ENCODE measurements at places on chromosomes 1 and 21. TPM values are rescaled to one million over a fixed set of nuclear protein-coding genes. Genes with fewer than 3 reads are reported as not detected.

The CACNA1S gene
- not detected for polyA plus RNA-seq

The GPR25 gene
- not detected for polyA plus RNA-seq

The SPRR2E gene
- not detected for polyA plus RNA-seq

The WDR26 gene
- 23.7 TPM for polyA plus RNA-seq

The ARHGEF10L gene
- 107 TPM for polyA plus RNA-seq

The LHX8 gene
- polyA plus RNA-seq: not detected

The OVAAL gene
- 0.04 TPM for polyA plus RNA-seq

The SIM2 gene
- 0.36 TPM for polyA plus RNA-seq

The ZNF683 gene
- not detected for polyA plus RNA-seq

The ATXN7L2 gene
- polyA plus RNA-seq: 3.0 TPM

The KIFAP3 gene
- polyA plus RNA-seq: 3.4 TPM
